IPS DF 19.7 (cell line): ENCODE measurements at places on chromosomes 3 and 15.

DNA sequence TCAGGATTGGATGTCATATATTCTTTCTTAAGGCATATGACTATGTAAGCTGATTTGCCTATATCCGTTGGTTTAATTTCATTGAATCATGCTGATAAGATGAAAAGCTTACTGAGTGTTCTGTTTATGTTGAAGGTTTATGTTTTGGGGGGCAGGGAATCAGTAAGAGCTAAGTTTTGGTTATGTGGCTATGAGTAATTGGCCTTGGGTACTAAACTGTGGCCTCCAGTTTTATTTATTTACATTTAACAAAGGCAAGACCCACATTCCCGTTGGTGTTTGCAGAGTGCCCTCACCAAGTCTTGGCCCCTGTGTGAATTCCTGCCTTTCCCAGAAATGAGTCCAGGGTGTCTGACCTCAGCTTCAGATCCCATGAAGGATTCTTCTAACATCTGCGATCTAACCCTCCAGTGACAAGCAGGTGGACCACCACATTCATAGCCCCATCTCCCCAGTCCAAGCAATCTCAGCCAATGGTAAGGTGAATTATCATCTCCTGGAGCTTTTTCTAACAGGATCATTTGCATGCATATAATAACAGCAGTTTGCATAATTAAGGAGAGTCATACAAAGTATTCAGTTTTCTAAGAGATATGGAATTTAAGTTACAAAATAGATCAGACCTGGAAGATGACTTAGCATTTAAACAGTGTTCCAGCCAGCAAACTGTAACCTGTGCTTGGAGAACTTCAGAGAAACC lies 27.4 kb downstream of the GLDN start:
- no peak for DNase-seq

DNA sequence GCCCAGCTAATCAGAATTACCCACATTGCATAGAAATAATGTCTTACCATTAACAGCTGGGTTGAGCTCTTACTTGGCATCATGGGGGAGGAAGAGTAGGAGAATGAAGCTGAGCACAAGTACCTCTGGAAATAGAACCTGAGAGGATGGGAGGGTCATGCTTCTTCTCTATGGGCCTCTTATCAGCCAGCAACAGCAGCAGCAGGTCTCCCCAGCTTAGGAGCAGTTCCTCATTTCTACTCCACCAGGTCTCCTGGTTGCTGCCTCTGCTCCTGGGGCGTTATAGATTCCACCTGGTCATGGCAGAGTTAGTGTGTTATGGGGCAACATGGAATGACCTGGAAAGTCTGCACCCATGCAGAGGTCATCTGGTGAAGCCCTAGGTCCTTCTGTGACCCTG lies 3.4 kb downstream of the FSD2 start:
- no peak for DNase-seq

DNA sequence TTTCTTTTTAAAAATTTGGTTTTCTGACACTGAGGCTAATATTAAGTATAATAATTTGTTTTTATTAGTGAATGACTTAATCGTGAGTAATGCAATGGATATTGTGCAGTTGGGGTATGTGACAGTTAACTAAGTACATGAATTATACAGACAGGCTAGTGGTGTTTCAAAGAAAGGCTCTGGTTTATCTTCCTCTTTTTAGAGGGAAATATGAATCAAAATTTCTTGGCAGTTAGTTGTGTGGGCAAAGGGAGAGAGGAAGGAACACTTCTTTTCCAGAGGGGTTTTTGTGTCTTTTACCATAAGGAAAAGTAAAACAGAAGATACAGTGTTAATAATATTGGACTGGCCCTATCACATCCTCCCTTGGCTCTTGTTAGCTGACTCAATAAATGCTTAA lies 2.7 kb downstream of the ZNF654 start:
- DNase-seq, result no peak

- DNase-seq, result no peak
Observed at GRCh38 chr3:27046351-27046750, 322.8 kb downstream of the NEK10 start.

GRCh38 chr3:13451301-13451673 lies 28.8 kb upstream of the HDAC11 start:
- DNase-seq, result no peak

GRCh38 chr15:75449585-75450306 lies 1.7 kb downstream of the SIN3A start:
- no peak for DNase-seq

DNA sequence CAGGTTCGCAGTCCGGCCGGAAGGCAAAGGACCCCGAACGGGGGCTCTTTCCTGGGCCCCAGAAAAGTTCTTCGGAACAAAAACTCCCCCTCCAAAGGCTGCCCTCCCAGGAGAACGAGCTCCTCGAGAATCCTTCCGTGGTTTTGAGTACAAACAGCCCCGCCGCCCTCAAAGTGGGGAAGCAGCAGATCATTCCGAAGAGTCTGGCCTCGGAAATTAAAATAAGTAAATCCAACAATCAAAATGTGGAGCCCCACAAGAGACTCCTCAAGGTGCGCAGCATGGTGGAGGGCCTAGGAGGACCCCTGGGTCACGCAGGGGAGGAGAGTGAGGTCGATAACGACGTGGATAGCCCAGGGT lies 1.3 kb downstream of the ARHGEF26 start:
- no peak for DNase-seq

- DNase-seq, result no peak
Observed at GRCh38 chr15:85353516-85353915, 26.9 kb upstream of the AKAP13 start.

- DNase-seq, result no peak
Observed at GRCh38 chr15:39434163-39434562, 146.7 kb upstream of the THBS1 start.

DNA sequence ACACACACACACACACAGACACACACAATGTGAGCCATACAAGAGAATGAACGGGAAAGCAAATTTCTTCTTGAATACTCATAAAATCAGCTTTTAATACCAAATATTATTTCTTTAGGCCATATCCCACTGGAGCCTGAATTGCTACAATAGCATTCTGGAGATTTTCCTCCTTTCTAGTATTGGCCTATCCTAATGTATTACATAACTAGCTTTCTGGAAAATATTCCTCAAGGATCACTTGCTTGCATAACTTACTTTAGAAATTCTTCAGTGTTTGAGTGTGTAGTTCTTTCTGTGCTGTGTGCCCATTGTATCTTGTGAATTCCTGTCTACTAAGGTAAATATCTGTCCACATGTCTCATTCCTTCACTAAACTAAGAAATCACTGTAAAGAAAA lies 351.0 kb upstream of the MCTP2 start:
- no peak for DNase-seq

DNA sequence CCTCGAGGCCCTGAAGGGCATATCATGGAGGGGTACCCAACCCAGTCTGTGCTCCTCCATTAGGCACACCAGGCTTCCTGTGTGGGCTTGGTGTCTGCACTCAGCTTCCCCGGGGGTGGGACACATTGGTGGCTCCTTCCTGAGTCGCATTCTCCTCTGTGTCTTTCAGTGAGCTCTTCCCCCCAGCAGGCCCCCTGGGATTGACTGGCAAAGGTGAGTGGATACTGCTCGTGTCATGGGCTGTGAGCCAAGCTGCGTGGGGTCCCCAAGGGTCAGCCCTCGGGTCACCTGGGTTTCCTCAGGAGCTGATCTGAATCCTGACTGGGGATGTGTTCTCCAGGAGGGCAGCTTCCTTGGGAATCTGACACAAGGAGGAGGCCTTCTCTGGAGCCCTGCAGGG lies 231.0 kb downstream of the SNRPN start:
- DNase-seq, result no peak

GRCh38 chr3:45666757-45667431 lies 22.3 kb upstream of the SACM1L start:
- DNase-seq, result no peak

GRCh38 chr3:74055061-74055460 lies 430.3 kb upstream of the PDZRN3 start:
- DNase-seq, result no peak

DNA sequence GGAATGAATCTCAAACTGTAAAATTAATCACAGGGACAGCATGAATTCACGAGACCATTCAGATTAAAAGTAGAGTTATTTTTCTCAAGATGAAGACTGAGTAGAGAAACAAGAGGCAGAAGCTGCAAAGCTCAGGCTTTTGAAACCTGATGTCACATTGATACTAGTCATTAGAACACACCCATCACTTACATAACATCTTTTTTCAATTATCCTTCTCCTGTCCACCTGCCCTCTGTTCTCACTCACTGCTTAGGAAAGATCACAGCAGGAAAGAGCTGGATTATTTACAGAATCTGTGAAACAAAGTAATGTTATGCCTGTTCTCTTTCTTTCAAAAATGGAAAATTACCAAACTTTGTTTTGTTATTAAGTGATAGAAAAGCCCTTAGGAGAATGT lies 72.0 kb upstream of the CDAN1 start:
- no peak for DNase-seq

- no peak for DNase-seq
Observed at GRCh38 chr15:43229977-43230376, 9.2 kb upstream of the EPB42 start.

GRCh38 chr3:64093825-64094712 lies 70.8 kb upstream of the PSMD6 start:
- no peak for DNase-seq

GRCh38 chr3:11045536-11045935 lies 53.0 kb downstream of the SLC6A1 start:
- DNase-seq, result no peak

GRCh38 chr3:129521611-129522010 lies 6.8 kb upstream of the RHO start:
- DNase-seq, result no peak
